ENCODE measurements at places on chromosomes 7 and 10.
A peak's percentile ranks its signal among the peaks of the same experiment; 100 is the strongest.

- DNase-seq = no peak
Observed at GRCh38 chr7:74271742-74272141, 17.5 kb upstream of the CLIP2 start.

DNA sequence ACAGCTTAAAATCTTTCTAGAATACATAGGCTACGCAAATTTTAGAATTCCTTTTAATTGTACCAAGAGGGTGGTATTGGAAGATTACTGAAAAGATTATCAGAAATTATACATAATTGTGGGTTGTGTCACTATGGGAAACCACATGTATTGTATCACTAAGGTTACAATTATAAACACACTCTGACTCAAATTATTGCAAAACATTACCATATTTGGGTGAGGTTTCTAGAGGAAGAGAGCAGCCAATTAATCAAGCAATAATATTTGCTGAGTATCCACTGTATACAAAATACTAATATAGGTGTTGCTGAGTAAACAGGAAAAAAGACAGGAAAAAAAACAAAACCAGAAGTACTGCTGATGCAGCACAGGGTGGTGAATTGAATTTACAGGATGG is 3.1 kb upstream of the CAPZA2 start:
- DNase-seq = no peak

- DNase-seq = no peak
Observed at GRCh38 chr10:63365976-63366765, 99.6 kb downstream of the JMJD1C start.

GRCh38 chr10:101816913-101817336 is 1.3 kb downstream of the OGA start:
- no peak for DNase-seq

- no peak for DNase-seq
Observed at GRCh38 chr7:108045154-108045553, 42.2 kb upstream of the LAMB1 start.

GRCh38 chr10:28754930-28755718 is 77.8 kb downstream of the BAMBI start:
- peak; percentile 11 for DNase-seq

DNA sequence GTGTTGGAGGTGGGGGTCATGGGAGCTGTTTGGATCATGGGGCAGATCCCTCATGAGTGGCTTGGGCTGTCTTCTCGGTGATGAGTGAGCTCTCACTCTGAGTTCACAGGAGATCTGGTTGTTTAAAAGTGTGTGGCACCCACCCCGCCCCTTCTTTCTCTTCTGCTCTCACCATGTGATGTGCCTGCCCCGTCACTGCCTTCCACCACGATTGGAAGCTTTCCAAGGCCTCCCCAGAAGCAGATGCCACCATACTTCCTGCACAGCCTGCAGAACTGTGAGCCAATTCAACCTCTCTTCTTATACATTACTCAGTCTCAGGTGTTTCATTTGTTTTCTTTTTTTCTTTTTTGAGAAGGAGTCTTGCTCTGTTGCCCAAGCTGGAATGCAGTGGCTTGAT is 170.0 kb downstream of the PTPN20 start:
- no peak for DNase-seq

GRCh38 chr7:32218154-32218467 is 147.9 kb upstream of the PDE1C start:
- DNase-seq = no peak

- DNase-seq = no peak
Observed at GRCh38 chr7:129169171-129169671, 19.2 kb upstream of the SMO start.

- DNase-seq = no peak
Observed at GRCh38 chr7:146027243-146027642, 89.4 kb upstream of the CNTNAP2 start.

GRCh38 chr7:519484-520390 is at the start of gene PDGFA:
Gene PDGFA, minus strand, starts transcription at chr7:519846. Its CDS starts 845 bp downstream, at chr7:519001.
- no peak for DNase-seq

DNA sequence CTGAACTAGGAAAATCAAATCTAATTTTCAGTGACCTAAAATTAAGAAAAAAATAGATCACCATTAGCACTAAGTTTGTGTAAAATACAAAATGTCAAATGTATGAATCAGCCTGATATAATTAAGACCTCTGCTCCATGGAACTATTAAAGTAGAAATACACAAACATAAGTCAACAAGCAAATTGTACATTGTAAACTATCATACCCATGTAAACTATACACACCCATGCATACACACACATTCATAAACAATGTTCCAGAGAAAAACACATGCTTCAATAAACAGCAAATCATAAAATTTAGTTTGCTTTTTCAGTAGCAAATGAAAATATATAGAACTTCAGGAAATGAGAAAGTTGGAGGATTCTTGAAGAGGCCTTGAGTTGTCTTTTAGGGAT is 199.7 kb upstream of the VSTM2A start:
- no peak for DNase-seq
